ENCODE measurements at places on chromosomes 6 and 20.

- no peak for DNase-seq
These were observed 15.4 kb downstream of the FBXL4 start for GRCh38 chr6:98932381-98932780.

DNA sequence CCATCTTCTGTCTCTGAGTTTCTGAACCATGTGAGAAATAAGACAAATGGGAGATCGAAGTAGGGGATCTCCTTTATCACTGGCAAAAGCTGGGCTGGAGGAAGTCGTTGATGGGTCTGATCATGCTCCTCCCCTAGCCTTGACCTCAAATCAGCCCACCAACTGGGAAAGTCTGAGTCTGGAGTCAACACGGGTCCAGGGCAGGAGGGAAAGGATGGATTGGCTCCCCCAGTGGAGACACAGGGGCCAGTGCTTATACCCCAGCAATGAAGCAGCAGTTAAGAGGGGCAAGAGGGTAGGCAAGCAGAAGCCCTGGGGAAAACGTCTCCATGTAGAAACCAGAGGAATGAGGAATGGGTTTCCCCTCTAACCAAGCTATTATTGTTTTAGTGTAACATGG, 152.6 kb downstream of the TBC1D7 start:
- no peak for DNase-seq

DNA sequence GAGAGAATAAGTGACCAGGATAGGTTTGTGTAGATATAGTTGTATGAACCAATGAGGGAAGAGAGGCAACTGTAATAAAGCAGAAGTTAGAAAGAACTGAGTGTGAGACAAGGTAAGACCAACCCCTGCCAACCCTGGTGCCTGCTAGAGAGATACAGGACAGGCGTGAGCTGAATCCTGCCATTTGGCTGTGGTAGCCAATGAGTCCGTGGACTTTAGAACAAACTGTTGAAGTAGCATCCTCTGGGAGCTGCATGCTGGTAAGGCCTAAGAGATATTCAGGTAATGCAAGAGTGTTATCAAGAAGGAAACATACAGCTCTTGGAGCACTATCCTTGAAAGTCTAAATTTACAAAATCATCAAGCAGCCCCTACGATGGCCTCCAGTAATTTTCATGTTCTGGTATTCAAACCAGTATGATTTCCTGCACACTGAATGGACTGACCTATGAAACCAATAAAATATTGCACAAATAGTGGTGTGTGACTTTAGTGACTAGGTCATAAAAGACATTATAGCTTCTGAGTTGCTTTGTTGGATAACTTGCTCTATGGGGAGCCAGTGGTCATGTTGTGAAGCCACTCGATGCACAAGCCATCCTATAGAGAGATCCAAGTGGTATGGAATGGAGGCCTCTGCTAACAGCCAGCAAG, 24.0 kb downstream of the BTBD3 start:
- DNase-seq = no peak

DNA sequence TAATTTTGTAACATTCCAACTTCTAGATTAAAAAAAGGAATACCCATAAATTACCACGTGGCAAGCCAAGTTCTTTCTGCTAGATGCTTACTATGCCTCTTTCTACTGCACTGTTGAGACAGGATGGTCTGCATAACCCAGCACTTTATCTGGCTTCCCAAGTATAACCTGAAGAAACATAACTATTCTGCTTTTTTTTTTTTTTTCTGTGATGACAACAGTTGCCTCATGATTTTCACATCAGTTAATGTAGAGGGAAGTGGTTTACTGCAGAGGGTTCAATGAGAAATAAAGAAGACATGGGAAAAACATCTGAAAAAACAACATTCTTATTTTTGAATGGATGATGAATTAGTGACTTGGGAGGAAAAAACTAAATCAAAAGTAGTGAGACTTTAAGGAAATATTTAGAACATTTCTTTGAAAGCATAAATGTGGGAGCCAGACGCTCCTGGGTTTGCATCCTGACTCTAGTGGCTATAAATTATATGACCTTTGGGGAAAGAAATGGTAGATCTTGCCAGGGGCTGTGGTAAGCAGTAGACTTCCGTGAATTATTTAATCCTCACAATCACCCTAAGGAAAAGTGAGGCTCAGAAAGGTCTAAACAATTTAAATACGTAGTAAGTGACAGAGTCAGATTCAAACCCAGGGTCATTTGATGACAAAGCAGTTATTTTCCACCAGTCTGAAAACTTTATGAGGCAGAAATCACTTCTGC, 230.7 kb downstream of the PHACTR1 start:
- DNase-seq = no peak

GRCh38 chr6:112286010-112286409, 31.6 kb upstream of the LAMA4 start:
- peak; percentile 7 for DNase-seq

- no peak for DNase-seq
These were observed 52.0 kb downstream of the BFSP1 start for GRCh38 chr20:17479063-17479657.

GRCh38 chr20:45307076-45307640, 518 bp downstream of the RBPJL start:
- no peak for DNase-seq

DNA sequence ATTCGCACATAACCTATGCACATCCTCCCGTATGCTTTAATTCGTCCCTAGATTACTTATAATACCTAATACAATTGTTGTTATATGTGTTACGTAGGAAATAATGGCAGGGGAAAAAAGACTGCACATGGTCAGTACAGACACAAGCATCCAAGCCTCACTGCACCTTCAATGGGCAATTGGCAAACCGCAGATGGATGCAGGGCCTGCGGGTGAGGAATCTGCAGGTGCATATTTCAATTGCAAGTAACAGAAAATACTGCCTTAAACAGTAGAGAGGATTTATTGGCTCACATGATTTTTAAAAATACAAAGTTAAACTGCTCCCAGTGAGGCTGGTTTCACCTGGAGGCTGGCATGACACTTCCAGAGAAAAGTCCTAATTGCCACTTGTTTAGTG, 142.1 kb upstream of the MLN start:
- no peak for DNase-seq

DNA sequence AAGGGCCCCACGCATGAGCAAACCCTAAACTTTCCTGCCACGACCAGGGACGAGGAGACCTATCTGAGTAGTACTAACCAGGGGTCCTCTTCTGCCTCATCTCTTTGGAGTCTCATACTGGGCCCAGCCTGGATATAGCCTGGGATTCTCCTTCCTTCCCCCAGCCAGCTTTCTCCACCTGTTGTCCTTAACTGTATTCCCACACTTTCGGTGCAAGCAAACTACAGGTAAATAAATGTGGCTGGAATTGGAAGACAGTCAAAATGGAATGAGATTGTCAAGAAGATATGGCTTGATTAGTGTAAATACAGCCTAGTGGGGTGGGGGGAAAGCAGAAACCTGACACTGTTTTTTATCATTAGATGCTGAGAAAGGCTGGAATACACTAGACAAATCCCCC, 23.5 kb upstream of the LY86 start:
- no peak for DNase-seq

GRCh38 chr6:116351101-116351500, 19.6 kb upstream of the DSE start:
- no peak for DNase-seq

- no peak for DNase-seq
These were observed 275.4 kb downstream of the PHF3 start for GRCh38 chr6:63910863-63911551.

- no peak for DNase-seq
These were observed 9.7 kb upstream of the QKI start for GRCh38 chr6:163404825-163405265.

GRCh38 chr20:8656335-8656734, 412.6 kb upstream of the PLCB4 start:
- DNase-seq = no peak

DNA sequence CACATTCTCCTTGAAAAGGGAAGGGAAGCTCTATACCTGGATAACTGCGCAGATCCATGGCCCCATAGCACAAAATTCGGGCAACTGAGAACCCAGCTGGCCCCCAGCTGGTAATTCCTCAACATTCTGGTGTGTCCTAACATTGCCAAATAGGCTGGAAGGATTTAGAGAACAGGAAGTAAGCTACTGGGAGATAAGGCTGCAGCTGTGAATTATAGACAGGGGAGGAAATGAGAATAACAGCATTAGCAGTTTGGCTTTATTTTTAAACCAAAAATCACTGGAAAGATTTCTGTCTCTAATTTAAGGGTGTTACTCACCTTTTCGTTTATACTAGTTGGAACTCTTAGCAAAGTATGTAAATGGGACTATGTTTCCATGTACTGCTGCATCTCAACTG, 97.2 kb downstream of the TULP4 start:
- DNase-seq = no peak

DNA sequence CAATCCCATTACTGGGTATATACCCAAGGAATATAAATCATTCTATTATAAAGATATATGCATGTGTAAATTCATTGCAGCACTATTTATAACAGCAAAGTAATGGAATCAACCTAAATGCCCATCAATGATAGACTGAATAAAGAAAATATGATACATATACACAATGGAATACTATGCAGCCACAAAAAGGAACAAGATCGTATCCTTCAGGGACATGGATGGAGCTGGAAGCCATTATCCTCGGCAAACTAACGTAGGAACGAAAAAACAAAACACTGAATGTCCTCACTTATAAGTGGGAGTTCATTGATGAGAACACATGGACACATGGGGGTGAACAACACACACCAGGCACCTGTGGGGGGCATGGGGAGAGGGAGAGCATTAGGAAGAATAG, 156.7 kb downstream of the RNGTT start:
- DNase-seq = no peak

GRCh38 chr6:16331384-16332174, 93.2 kb downstream of the GMPR start:
- peak; percentile 35 for DNase-seq

DNA sequence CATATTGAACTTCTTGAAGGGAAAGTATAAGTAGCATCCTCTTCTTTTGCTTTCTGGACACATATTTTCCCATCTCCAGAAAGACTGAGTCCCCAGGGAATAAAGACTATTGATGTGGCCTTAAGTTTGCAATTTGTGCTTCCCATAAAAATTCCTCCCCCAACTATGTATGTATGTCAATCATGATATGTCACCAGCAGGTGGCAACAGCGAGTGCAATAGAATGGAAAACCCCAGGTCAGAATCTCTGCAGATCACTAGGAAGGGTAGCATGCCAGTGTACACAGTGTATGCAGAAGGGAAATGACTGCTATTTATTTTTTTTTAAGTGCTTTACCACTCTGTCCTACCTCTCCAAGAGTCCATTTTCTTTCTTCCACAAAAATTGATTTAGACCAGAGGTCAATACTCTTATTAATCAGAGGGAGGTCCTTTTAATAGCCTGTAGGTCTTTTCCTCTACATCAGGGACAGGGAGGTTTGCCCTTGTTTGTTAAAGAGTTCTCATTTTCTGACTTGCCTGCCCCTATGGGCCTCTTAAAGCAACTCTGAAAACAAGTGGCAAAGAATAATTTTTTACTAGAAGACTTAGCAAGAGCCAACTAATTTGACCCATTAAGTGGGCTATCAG, 61.4 kb downstream of the BMP2 start:
- no peak for DNase-seq

DNA sequence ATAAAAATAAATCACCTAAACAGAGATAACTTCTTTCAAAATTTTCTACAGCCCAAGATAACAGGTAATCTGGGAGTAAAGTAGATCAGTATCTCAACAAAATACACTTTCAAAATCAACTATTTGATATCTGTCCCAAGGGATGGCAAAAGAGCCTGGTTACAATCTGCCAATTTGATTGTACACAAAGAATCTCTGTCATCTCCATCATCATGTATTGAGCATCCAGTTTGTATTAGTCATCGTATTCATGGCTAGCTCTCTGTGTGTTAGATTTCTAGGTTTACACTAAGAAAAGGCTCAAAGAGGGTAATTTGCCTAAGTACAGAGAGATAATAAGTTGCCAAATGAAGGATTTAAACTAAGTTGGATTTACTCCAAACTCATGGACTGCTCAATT, 329.0 kb upstream of the NRSN1 start:
- DNase-seq = no peak

GRCh38 chr20:52410731-52411234, 219.2 kb upstream of the ZFP64 start:
- no peak for DNase-seq

Measured in activated CD8-positive, alpha-beta memory T cell treated with anti-CD3 and anti-CD28 coated beads for 4 hours (primary cell).